ENCODE measurements at places on chromosomes 1 and 21.
A peak's percentile ranks its signal among the peaks of the same experiment; 100 is the strongest.

- no peak for DNase-seq
Observed at GRCh38 chr1:7726623-7727022, 44.5 kb upstream of the VAMP3 start.

DNA sequence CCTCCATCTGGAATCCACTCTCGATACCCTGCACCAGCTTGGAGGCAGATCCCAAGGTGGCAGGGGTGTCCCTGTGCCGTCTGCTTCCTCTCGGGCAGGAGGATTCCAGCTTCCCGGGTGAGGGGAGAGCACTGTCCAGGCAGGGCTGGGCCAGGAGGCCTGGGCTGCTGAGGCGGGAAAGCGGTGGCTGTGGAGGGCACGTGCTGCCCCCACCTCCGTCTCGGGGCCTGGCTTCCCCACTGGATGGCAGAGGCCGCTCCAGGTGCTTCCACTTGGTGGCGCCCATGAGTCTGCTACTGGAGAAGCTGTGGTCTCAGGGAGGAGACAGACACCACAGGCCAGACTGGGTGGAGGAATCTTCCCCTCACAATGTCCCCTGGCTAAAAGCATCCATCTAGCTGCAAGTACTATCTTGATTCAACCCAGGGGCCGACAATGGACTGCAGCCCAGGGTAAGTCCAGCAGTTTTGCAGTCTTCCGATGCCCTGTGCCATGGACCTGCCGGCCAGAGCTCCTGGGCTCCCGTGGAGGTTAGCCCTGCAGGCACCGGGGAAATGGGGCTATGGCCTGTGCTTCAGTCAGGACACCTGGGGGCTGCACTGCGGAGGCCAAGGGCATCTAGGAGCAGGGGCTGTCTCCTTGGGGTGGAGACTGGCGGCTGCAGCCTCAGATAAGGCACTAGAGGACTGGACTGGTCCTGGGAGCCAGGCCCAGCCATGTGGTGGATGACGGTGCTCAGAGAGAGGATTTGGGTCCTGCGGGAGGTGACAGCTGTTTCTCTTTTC is 41.3 kb upstream of the EIF4G3 start:
- DNase-seq = peak; percentile 83

DNA sequence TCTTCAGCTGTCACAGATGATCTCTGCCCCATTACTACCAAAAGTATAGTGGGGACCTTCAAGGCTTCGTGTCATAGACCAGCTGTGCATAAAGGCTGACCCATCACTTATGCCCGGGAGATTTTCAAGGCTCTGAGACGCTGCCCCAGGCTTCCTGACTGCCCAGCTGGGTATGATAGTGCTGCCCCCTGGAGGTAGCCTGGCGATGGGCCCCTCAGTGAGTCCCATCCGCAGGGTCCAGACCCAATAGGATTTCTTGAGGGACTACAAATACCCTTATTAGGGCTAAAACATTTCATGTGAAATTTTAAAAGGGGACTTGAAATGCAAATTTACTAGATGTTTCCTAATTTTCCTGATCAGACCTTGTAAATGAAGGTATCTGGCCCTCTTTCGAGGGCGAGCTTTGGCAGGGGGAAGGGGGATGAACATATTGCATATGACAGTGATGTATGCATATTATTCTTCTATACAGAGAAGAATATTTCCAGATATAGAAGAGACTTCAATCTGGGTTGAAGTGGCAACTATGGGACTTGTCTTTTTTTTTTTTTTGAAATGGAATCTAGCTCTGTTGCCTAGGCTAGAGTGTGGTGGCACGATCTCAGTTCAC is 11.7 kb upstream of the FCMR start:
- DNase-seq = peak; percentile 64

- DNase-seq = no peak
Observed at GRCh38 chr1:227685807-227686206, 49.3 kb downstream of the JMJD4 start.

- DNase-seq = peak; percentile 73
Observed at GRCh38 chr1:225881081-225881958, 860 bp downstream of the TMEM63A start.

DNA sequence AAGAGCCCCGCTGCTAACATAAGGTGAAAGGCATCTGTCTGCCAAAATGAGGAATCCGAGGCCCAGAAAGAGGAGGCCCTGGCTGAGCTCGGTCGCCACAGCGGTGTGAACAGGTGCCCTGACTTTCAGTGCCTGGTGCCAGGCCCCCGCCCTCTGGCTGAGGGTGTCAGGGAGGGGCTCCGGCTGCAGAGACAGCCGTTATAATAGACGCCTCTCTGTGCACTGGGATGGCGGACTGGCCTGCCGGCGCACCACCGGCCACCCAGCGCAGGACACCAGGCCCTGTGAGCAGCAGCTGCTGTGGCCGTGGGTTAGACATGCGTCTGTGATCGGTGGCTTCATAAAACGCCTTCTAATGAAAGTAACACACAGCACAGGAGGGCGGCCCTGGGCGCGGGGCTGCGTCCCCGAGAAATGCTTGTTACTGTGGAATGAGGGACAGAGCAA is 51.4 kb upstream of the ACTRT2 start:
- no peak for DNase-seq

- DNase-seq = no peak
Observed at GRCh38 chr1:18282851-18283600, 175.4 kb downstream of the IGSF21 start.

DNA sequence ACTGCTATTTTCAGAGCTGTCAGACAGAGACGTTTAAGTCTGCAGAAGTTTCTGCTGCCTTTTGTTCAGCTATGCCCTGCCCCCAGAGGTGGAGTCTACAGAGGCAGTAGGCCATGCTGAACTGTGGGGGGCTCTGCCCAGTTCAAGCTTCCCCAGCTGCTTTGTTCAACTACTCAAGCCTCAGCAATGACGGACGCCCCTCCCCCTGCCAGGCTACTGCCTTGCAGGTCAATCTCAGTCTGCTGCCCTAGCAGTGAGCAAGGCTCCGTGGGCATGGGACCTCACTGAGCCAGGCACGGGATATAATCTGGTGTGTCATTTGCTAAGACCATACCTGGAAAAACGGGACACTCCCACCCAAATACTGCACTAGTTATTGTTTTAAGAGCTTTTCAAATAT is 219.7 kb downstream of the BRINP3 start:
- no peak for DNase-seq

- DNase-seq = no peak
Observed at GRCh38 chr1:228413241-228414010, 3.2 kb downstream of the TRIM17 start.

GRCh38 chr1:182598296-182598695 is 5.9 kb downstream of the RGS16 start:
- DNase-seq = no peak

- DNase-seq = no peak
Observed at GRCh38 chr1:54084794-54085193, 31.4 kb downstream of the TCEANC2 start.

- no peak for DNase-seq
Observed at GRCh38 chr1:225657462-225657989, 4.6 kb upstream of the ENAH start.

Data from ecto neural progenitor cell (in vitro differentiated cells).